ENCODE measurements at places on chromosomes 2 and 18. TPM values are rescaled to one million over a fixed set of nuclear protein-coding genes. Genes with fewer than 3 reads are reported as not detected.

- no peak for DNase-seq
Observed at GRCh38 chr18:36152781-36153180, 23.1 kb downstream of the ELP2 start.

GRCh38 chr18:58286632-58287352 lies 242.8 kb downstream of the NEDD4L start:
- no peak for DNase-seq

GRCh38 chr2:17065536-17065935 lies 399.9 kb upstream of the CYRIA start:
- no peak for DNase-seq

DNA sequence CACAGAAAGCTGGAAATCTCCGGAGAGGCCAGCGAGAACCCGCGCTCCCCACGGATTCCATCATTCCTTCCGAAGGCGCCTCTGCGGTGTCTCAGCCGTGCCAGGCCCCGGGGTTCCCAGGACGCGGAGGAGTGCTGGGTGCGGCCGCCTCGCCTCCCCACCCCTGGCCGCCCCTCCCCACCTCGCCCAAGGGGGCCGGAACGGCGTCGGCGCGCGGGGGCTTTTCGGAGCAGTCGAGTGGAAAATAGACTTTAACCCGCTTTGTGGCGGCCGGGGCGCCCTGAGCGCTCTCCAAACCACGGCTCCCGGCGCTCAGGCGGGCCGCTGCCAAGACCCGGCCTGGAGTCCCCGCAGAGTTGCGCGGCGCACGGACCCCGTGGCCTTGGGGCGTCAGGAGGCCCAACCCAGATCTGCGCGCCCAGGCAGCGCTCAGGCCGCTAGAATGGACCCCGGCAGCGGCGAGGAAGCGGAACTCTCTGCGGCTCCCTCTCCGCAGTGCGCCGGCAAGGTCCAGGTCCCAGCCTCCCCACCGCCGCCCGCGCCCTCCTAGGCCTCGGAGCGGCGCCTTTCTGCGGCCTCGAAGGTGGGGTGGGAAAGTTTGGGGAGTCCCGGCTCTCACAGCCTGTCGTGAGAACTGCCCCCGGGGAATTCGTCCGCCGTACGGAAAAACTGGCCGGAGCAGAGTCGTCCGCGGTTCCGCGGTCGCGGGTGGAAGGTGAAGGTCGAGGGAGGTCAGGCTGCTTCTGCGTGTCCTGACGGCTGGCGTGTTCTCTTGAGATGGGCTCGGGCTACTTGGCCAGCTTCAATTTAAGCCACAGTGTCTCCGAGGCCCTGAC lies 1.2 kb upstream of the EMX1 start:
- peak; percentile 76 for DNase-seq

DNA sequence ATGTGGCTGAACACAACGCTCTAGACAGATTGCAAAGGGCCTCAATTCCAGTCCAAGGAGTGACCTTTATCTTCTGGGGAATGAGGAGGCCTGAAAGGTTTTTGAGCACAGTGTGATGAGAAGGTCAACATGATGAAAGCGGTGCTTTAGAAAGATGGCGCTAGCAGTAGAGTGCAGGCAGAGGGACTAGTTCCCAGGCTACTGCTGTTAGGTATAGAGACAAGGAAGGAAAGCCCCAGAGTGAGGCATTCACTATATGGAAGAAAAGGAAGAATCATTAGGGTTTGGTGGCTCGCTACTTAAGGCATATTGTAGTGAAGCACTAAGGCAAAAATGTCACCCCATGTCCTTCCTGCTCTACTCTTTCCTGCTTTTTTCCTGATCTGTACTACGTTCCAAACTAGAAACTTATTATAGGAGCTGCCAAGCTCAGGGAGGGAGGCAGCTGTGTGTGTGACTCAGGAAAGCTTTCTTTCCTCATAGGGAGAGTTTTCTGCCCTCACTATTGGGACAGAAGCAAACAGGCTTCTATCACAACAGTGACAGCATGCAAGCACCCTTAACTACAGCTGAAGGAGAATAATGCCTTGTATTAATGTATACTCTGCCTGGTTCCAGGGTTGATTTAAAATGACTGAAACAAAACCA lies 160.8 kb upstream of the CAVIN2 start:
- no peak for DNase-seq

Gene SH3BP4
- 29.1 TPM for total RNA-seq

- DNase-seq, result no peak
Observed at GRCh38 chr2:100145893-100146656, 3.7 kb upstream of the AFF3 start.
